PC-9 (cell line): ENCODE measurements at places on chromosomes 5 and 9. TPM values are rescaled to one million over a fixed set of nuclear protein-coding genes. Genes with fewer than 3 reads are reported as not detected.

Gene GTF3C4
- 24.7 and 26.9 TPM in 2 replicates for total RNA-seq

Gene ZNF462
- total RNA-seq = 3.2 and 4.8 TPM in 2 replicates

Gene ITK
- total RNA-seq = not detected in 2 replicates

Gene KDM4C
- total RNA-seq = 11.6 and 12.9 TPM in 2 replicates

Gene LHX6
- total RNA-seq = 0.48 TPM in 1 of 2 replicates, not detected in the other

DNA sequence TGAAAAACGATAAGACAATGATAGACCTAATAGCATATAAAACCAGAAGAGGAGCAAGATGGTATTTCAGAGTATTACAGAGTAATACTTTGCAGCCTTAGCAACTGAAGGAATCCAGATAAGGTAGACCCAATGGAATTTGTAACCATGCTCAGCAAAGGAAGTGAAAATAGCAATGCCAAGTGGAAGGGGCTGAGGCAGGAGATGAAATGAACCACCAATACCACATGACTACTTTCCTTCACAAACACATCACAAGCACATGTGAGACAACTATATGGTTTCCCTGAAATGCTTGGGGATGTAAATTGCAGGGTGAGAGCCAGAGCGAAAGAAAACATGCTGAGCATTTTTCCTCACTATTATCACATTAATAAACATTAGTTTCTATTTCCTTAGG lies 79.8 kb upstream of the MELK start:
- no peaks in the 10 kb centered on the region for H3K27me3 ChIP-seq
- no peaks in the 10 kb centered on the region; the same call in 1 of the 2 replicates for H3K4me1 ChIP-seq
- H3K27ac ChIP-seq = no peak overlapping the region

GRCh38 chr5:87560528-87560927 lies 147.8 kb upstream of the CCNH start:
- no peak for DNase-seq
- H3K27ac ChIP-seq = no peak overlapping the region
- H3K36me3 ChIP-seq = no peaks in the 10 kb centered on the region
- no peak overlapping the region for H3K4me3 ChIP-seq
- no peaks in the 10 kb centered on the region for H3K27me3 ChIP-seq

- no peak overlapping the region for H3K4me3 ChIP-seq
- H3K27ac ChIP-seq = 0 out of 2 replicates have a peak overlapping the region, but pooled peaks have one; percentile 17
- peaks cover 81% of the 10 kb centered on the region for H3K36me3 ChIP-seq
- H3K27me3 ChIP-seq = no peaks in the 10 kb centered on the region
- peak; percentile 51 for DNase-seq
Observed at GRCh38 chr5:139282197-139282557, 11.4 kb upstream of the MATR3 start.

DNA sequence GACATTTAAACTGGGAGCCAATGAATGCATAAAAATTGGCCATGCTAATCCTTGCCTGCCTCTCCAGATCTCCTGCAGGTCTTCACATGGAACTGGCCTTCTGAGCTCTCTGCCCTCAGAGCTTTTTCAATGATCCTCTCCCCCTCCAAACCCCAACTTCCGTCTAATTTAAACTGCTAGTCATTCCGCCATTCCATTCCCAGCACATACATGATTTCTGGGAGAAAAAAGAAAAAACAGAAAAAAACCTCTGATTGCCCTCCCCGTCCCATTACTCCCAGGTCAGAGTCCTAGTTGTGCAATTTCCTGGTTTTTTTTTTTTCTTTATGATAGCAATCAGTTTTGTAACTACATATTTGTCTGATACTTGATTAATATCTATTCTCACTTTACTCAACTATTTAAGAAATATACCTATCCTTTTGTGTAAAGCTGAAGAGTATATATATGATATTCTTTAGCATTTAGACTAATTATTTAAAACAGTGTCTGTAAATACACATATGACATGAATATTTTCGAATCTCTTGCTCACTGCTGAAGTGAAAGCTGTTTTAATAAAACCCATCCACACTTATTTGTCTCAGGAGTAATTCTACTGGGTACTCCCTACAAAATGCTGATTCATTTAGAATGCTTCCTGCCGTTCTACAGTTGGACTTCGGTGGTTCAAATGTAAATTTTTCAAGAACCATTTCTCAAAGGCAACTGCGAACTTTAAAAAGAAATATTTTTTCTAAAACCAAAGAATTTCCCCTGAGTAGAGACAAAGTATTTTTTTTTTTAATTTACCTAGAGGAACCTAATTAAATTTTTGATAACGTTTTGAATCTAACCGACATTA lies 1.6 kb downstream of the HINT1 start:
- H3K36me3 ChIP-seq = peaks cover 18% of the 10 kb centered on the region
- peak overlapping the region; percentile 93 for H3K4me3 ChIP-seq
- H3K27ac ChIP-seq = peak overlapping the region; percentile 82

- H3K4me3 ChIP-seq = no peak overlapping the region
- DNase-seq = no peak
- no peaks in the 10 kb centered on the region for H3K27me3 ChIP-seq
- no peak overlapping the region for H3K27ac ChIP-seq
- H3K4me1 ChIP-seq = no peaks in the 10 kb centered on the region
Observed at GRCh38 chr5:60340326-60340725, 359.6 kb downstream of the DEPDC1B start.

DNA sequence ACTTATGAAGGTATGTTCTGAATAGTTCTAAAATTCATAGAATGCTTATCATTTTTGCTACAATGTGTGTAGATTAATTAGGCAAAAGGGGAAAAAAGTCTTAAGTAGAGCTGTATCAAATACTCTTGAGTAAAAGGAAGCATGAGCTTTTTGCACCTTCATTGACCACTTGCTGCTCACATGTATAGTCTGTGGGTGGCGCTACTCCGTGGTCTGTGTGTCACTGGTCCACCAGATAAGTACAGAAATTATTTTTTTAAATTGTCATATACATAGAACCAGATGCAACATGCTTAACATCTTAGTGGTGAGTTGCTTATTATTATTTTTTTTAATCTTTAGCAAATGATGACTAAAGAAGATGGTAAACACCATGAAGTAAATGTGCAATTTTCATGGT lies 130.2 kb downstream of the MAN2A1 start:
- no peak overlapping the region for H3K27ac ChIP-seq
- 0 out of 2 replicates have a peak, but pooled peaks cover 7% of the 10 kb centered on the region for H3K4me1 ChIP-seq
- no peak for DNase-seq
- H3K4me3 ChIP-seq = no peak overlapping the region

DNA sequence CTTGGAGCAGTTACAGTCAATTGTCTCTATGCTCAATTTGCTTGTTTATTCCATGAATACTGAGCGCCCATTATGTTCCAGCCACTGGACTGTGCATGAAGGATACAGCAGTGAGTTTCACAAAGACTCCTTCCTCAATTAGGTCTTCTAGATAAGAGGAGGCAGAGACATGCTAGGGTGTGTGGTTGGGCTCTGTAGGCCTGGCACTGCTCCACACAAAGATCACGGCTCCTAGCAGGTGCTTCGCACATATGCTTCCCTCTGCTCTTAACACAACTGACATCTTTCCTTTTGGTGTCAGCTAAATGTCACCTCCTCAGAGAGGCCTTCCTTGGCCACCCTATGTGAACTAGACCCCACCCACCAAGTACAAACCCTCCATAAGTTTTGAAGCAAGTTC lies 10.9 kb downstream of the IL12B start:
- H3K4me3 ChIP-seq = no peak overlapping the region
- H3K27ac ChIP-seq = no peak overlapping the region
- no peaks in the 10 kb centered on the region for H3K4me1 ChIP-seq
- H3K27me3 ChIP-seq = no peaks in the 10 kb centered on the region
- no peaks in the 10 kb centered on the region for H3K36me3 ChIP-seq
- DNase-seq = no peak

DNA sequence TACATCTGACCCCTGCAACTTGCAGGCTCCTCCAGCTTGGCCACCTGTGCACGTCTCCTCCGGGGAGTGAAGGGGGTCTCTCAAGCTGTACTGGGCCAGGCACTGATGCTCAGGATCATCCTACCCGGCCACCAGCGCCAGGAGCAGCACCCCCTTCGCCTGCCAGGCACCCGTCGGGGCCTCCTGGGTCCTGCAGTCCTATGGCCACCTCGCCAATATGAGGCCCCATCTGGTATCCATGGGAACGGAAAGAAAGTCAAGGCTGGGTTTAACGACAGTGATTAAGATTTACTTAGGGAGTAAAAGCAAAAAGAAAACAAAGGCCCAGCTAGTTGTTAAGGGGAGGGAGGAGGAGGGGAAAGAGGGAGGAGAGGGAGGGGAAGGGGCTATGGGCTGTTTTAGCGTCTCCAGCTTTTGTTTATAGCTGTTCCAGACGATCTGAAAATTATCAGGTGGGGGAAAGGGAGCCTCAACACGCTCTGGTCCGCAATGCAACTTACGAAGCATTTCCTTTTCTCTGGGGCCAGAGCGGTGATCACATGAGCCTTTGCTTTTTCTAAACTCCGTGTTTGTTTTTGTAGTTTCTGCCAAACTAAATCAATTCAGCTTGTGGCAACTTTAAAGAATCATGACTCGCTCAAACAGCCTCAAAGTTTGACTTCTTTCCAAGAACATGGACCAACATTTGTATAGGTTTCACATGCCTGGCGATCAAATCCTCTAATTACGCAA lies 132.4 kb downstream of the ROR2 start:
- H3K4me1 ChIP-seq = no peaks in the 10 kb centered on the region; the same call in 1 of the 2 replicates
- no peaks in the 10 kb centered on the region for H3K36me3 ChIP-seq
- H3K27ac ChIP-seq = no peak overlapping the region
- no peak overlapping the region for H3K4me3 ChIP-seq

GRCh38 chr5:96538808-96539250 lies 105.8 kb upstream of the PCSK1 start:
- no peaks in the 10 kb centered on the region for H3K27me3 ChIP-seq
- H3K27ac ChIP-seq = peak overlapping the region; percentile 61
- H3K36me3 ChIP-seq = no peaks in the 10 kb centered on the region
- DNase-seq = peak; percentile 76

DNA sequence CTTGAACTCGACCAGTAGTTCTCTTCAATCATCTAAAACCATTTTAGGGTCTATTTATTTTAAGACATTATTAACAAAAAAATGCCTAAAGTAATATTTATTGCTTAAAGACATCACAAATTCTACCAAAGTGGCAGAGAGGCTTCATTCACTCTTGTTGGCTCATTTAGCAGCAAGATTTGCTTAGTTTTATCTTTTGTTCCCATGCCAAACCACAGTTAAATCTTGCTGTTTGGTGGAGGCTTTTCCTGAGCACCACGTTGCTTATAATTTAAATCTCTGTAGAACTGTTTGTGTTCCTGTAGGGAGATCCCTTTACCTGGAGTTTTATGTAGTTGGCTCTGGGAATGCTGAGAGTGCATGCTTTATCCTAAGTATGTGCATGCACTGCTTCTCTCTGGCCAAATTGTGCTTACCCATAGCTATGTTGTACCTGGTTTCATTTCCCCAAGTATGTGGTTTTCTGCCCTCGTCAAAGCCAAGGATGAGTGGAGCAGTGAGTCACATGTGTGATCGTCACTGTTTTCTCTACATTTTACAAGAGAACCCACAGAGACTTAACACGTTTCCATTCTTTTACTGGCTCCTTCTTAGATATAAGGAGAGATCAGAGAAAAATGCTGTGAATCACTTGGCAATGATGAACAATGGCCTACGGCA lies 42.1 kb upstream of the MAST4 start:
- no peaks in the 10 kb centered on the region for H3K36me3 ChIP-seq
- peak; percentile 49 for DNase-seq
- H3K27me3 ChIP-seq = no peaks in the 10 kb centered on the region
- no peak overlapping the region for H3K4me3 ChIP-seq
